ENCODE measurements at places on chromosomes 12 and 14. TPM values are rescaled to one million over a fixed set of nuclear protein-coding genes. Genes with fewer than 3 reads are reported as not detected.
A peak's percentile ranks its signal among the peaks of the same experiment; 100 is the strongest.

GRCh38 chr12:110750784-110751461 is 8.2 kb upstream of the PPP1CC start:
- ATAC-seq, result peak; percentile 83

DNA sequence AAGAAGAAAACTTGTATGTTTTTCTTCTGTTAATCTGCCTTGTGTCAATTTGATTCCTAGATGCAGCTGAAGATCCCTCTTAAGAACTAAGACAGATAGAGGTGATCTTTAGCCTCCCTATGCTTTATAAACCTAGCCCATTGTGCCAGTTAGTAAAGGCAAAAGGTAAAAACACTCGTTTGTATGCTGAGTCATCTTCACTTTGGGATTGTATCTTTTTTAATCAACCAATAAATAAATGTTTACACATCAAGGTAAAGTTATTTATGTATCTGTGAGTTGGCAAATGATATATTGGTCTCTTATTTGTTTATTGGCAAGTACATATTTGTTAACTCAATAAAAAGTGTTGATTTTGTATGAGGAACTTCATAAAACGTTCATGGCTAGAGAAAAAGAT is 165.9 kb upstream of the AMIGO2 start:
- ATAC-seq, result no peak

GRCh38 chr12:116365606-116366455 is 88.3 kb upstream of the MED13L start:
- peak; percentile 14 for ATAC-seq

DNA sequence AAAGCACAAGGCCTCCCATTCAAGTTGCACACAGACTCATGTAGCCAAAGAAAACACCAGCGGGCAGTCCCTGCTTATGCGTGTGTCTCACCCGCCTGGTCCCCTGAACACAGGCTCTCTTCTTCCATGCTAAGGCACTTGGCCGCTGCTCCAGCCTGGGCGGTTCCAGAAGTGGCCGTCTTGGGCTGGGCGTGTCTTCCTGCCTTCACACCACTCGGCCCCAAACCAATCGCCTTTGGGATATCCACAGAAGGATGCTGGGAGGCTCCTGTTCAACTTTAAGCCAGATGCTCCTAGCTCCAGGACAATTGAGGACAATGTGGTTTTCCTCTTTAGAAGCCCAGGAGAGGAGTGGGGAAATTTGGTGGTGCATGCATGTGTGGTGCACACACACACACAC is 2.2 kb downstream of the SCARB1 start:
- no peak for ATAC-seq

- ATAC-seq, result no peak
Measured at GRCh38 chr14:51807356-51807755, 53.1 kb upstream of the GNG2 start.

DNA sequence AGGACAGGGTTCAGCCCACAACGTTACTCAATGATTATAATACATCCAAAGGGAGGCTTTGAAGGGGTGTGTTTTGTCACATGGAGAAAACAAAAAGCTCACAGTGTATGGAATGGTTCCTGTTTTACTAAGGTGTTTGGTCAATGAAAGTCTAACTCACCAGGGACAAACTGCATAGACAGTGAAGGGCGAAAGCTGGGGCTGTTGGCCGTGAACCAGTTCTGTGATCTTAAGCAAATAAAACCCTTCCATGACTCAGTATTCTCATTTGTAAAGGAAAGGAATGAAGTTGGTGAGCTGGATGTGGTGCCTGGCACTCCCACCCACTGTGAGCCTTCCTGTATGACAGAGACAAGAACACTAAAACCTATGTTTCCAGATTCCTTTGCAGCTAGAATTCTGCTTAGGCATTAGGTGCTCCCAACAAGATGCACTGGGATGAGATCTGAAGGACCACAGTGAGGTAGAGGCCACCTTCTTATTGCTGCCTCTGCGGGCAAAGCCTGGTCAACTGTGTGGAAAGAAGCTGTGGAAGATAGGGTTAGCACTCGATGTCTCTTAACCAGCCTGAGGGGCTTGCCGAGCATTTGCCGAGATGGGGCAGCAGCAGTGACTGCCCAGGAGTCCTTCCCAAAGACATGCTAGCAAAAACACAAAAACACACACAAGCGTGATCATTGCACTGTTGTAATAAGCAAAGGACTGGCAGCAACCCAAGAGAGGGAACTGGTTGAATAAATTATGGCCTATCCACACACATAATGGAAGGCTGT is 48.5 kb downstream of the VCPKMT start:
- ATAC-seq, result no peak

- ATAC-seq, result peak; percentile 17
Measured at GRCh38 chr14:67618617-67619063, 1.1 kb upstream of the ARG2 start.

DNA sequence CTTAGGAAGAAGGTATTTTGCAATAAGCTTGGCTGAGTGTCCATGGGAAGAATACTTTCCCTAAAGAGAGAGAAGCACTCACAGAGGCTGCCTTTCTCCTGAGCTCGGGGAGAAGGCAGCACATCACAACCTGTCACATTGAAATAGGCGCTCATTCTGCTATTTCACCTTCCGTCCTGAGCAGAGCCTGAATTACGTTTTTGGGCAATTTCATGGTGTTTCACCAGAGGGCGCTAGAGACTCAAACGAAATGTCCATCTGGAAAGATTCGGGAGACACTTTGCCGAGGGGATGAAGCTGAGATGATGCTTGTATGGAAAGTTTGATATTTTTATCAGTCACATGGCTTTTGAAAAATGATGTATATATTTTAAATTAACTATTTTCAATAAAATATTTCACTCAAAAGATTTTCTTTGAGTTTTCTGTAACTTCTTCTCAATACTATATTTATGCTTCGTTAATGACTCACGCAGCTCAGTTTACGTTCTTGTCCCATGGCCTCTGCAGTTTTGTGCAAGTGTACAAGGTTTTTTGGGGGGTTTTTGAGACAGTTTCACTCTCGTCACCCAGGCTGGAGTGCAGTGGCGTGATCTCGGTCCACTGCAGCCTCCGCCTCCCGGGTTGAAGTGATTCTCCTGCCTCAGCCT is 17.4 kb upstream of the B4GALNT3 start:
- no peak for ATAC-seq

DNA sequence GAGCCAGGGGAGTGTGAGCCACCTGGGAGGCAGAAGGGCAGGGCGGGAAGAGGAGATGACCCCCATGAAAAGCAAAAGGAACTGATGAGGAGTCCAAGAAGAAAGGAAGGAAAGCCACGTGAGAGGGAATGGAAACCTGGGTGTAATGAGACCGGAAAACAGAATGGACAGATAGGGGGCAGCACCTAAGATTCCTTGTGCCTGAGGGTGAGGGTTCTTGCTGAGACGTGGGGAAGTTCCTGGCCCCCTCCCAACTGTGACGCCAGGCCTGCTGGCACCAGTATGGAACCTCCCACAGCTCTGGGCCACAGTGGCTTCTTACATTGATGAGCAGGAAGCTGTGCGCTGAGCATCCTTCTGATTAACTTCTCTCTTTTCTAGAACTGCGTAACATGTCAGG is 30.8 kb downstream of the TTC7B start:
- ATAC-seq, result peak; percentile 65

- ATAC-seq, result no peak
Measured at GRCh38 chr14:96710060-96710666, 87.0 kb upstream of the VRK1 start.

- ATAC-seq, result no peak
Measured at GRCh38 chr14:103653805-103654204, 24.8 kb downstream of the KLC1 start.

DNA sequence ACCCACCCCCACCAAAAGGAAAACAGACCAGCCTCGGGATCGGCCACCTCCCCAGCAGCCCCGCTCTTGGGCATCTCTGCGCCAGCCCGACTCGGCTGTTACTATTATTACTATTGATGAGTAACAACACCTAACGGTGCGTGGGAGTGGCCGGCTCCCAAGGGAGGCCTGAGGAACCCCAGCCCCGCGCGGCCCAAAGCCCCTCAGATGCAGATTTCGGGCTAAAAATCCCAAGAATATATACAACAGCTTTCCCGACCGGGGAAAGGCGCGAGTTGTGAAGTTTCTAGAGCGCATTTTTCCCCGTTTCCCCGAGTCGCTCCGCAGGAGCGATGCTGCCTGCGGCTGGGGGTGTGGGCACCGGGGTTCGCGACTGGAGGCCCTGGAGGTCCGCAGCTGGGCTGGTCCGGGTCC is 565 bp downstream of the NT5DC3 start:
- ATAC-seq, result no peak

PTMS gene
- total RNA-seq, result 310 TPM

MED13L gene
- total RNA-seq, result 173 TPM

EIF2B1 gene
- total RNA-seq, result 94.7 TPM

SPIC gene
- total RNA-seq, result not detected

TAS2R43 gene
- 2.5 TPM for total RNA-seq

LPAR5 gene
- total RNA-seq, result 0.81 TPM

CIDEB gene
- 12.5 TPM for total RNA-seq

Measured in gastroesophageal sphincter (tissue), 4 donors.